ENCODE measurements at places on chromosomes 3 and 15.
A peak's percentile ranks its signal among the peaks of the same experiment; 100 is the strongest.

DNA sequence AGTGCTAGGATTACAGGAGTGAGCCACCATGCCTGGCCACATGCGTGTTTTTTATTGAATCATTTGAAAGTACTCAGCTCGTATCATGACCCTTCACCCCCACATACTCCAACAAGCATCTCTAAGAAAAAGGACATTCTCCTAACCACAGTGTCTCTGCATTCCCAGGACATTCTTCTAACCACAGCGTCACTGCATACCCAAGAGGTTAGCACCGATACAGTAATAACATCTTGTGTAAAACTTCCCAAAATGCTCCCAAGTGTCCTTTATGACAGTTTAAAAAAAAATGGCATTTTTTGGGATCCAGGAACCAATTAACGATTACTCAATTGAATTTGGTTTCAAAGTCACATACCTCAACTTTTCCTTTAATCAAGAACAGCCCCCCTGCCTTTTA is 39.6 kb downstream of the FLNB start:
- DNase-seq = no peak

DNA sequence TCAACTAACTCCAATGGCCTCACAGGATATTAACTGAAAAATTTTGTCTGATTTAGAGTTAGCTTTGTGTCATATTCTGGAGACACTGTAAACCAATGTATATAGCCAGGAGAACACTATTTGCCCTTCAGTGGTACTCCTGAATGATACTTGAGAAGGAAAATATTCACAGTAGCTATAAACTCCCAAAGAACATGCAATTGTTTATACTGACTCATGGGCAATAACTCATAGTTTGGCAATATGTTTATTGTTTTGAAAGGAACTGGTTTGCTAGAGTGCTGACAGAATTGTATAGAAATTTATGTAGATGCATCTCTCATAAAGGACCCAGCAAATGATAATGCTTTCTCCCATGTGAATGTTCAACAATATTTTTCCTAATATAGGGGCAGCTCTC is 537.6 kb downstream of the PLOD2 start:
- DNase-seq = no peak

GRCh38 chr3:184778426-184779332 is 33.3 kb upstream of the VPS8 start:
- no peak for DNase-seq

GRCh38 chr3:29513236-29513635 is 232.4 kb downstream of the RBMS3 start:
- DNase-seq = no peak

DNA sequence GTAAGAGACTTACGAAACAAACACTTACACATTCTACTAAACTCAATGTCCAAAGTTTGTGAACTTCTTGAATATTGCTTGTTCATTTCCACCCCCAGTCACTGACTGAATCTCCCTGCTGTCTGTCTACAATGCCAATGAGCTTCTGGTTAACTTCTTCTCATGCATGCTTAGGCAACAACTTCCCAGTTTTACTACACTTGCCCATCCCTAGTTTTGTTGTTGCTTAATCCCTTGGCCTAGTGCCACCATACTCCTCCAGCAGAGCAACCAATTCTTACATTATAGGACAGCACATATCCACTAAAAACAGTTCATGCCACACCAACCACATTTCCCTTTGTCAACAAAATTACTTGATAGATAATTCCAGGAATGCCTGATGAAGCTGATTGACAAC is 40.9 kb upstream of the CCR2 start:
- peak; percentile 30 for DNase-seq

DNA sequence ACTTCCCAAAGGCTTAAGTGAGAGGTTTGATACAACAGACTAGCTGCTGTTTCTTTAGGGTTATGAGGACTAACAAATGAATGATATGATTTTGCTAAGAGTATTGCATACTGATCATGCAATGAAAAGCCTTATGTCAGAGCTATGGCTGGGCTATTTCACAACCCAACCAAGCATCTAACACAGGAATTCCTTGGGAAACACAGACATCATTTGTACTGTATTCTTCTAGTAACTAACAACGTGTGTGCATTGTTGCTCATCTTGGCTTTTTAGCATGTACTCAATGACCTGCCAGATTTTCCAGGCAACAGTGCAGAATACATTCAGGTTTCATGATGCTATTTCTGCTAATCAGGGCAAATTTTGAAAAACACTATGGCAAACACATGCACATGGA is 19.3 kb downstream of the PDZRN3 start:
- no peak for DNase-seq

DNA sequence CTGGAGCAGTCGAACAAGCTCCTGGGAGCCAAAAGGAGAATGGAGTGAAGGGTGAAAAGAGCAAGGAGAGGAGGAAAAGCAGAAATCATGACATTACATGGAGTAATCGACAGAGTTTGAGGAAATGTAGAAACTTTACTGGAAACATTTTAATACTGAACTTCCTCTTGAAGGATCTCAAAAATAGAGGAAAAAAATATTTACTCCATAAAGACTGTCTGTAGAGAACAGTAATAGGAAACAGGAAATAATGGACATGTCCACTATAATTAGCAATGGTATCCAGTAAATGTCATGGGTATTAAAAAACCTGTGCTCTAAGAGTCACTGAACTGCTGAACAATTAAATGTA is 53.0 kb downstream of the TBC1D2B start:
- no peak for DNase-seq

GRCh38 chr3:57598765-57599360 is 1.7 kb upstream of the ARF4 start:
- no peak for DNase-seq

DNA sequence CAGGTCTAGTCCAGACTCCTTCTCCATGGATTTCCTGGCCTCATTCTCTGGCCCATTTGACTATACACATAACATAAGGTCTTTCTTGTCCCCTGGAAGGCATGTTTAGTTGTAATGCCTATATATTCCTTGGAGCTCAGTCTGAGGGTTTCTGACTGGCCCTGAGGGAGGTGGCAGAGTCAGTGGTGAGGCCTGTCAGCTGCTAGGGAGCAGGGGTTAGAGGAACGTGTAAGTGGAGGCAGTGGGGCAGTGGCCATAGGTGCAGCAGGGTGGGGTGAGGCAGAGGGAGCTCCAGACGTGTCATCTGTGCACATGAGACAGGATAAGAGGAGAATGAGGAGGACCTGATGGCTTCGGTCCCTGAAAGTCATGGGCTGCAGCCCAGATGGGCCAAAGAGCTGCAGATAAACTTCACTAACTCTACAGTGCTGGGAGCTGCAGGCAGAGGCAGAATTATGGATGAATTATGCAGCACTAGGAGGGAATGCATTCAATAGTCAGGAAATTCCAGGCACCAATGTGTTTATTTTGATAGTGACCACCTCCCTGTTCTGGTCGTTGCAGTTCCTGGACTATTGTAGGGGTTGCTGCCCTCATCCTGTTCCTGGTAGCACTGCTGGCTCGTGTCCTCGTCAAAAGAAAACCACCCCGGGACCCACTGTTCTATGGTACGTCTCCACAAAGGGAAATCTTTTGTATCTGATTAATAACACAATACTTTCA is 4.9 kb downstream of the TM6SF1 start:
- no peak for DNase-seq

GRCh38 chr3:108079877-108080276 is 11.0 kb downstream of the CD47 start:
- no peak for DNase-seq
